ENCODE measurements at places on chromosomes 12 and 14.
A peak's percentile ranks its signal among the peaks of the same experiment; 100 is the strongest.

- DNase-seq = no peak
Measured at GRCh38 chr12:46124132-46124847, 133.9 kb upstream of the SCAF11 start.

GRCh38 chr14:99571303-99571986 lies 32.6 kb downstream of the CCDC85C start:
- peak; percentile 58 for DNase-seq

DNA sequence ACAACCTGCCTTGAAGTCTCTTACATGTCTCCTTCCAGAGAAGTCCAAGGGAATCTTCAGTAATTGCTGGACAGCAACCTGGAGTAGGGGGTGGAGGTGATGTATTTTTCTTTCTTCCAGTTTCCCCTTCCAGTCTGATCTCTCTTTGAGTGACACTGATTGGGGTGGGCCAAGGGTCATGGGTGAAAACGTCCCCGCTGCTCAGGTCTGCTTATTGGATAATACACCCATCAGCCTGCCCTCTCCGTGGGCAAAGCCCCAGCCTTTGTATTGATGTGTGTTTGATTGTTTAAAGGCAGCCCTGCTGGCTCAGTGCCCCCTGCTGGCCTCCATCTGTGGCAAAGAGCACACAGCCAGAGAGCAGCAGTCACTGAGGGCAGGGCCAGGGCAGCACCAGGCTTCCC lies 35.7 kb upstream of the ATP2A2 start:
- DNase-seq = peak; percentile 33

DNA sequence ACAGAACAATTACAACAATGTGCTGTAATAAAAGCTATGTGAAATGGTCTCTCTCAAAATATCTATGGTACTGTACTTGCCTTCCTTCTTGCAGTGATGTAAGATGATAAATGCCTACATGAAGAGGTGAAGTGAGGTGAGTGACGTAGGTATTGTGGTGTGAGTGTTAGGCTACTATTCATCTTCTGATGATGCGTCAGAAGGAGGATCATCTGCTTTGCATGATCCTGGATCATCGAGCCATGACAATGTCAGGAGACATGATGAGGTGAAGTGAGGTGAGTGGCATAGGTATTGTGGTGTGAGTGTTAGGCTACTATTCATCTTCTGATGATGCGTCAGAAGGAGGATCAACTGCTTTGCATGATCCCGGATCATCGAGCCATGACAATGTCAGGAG lies 105.8 kb downstream of the KCNC2 start:
- DNase-seq = no peak

DNA sequence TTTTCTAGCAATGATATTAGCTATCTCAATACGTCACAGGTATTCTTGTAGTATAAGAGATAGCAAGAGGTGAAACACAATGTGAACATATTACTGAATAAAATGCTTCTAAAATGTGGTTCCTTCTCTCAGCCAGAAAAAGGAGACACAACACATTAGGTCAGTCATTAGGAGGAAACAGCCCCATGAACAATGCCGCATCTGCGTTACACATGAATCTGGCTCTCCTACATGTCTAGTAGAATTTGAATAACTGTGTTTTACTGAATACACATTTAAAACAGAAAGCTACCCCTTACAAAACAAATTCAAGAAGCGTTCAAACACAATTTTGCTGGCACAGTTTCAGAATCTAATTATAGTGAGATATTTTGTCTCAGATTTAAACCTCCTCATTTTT lies 51.6 kb downstream of the EFCAB11 start:
- DNase-seq = no peak

DNA sequence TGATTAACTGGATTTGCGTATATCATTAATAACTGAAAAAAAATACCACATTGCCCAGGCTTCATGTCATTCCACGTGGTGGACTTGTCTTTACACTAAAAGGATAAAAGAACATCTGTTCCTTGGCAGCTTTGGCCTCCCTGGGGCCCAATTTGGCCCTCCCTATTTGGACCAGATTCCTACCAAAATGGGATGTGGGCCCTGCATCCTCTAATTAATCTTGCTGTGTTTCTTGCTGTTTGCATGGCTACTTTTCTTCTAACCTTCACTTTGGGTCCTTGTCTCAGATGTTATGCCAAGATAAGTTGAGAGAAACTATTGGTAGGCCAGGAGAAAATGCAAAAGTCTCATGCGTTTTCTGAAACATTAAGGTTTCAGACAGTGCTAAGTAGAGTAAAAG lies 57.5 kb downstream of the PTHLH start:
- DNase-seq = no peak

DNA sequence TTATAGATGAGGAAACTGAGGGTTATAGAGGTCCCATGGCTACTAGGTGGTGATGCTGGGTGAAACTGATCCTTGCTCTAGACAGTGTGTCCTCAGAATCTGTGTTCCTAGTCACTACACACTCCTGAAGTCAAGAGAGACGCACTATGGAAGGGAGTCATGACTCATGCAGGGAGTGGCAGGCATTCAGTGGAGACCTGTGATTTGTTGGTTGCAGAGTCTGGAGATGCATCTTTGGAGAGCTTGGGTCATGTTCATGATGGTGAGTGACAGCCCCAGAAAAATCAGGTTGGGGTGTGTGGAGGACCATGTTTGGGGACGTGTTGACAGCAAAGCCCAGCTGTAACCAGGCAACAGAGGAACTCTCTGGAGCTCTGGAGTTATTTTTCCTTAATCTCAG lies 38.0 kb upstream of the FBXO21 start:
- no peak for DNase-seq

- DNase-seq = no peak
Measured at GRCh38 chr14:78335531-78335930, 165.4 kb downstream of the NRXN3 start.

DNA sequence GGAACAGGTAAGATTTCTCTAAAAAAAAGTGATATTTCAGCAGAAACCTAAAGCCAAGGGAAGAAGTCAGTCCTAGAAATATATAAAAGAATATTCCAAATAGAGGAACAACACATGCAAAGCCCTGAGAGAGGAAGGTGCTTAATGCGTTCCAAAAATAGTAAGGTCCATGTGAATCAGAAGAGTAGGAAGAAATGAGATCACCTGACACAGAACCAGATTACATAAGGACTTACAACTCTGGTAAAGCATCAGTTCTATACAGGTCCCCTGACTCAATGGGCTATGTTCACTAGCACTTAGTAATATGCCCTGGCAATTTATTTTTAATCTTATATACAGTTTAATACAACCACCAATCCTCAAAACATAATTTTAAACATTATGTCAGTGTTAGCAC lies 30.0 kb downstream of the SENP1 start:
- no peak for DNase-seq

DNA sequence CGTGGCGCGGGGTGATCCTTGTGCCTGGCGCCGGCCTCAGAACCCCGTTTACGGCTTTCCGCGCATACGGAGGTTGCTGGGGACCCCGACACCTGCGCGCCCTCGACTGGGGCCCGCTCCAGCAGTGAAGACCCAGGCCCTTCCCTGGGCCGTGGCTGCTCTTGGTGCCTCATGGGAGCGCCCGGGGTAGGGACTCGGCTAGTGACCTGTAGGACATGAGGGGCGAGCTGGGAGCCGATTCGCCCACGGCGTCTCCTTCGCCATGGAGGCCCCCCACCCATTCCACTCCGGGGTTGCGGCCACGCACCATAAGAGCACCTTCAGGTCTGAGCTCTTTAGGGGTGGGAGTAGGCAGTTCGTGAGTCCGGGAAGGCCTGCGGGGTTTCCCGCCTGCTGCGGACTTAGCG lies 14.2 kb upstream of the PAX9 start:
- no peak for DNase-seq

GRCh38 chr12:49432616-49433015 lies 65.4 kb downstream of the SPATS2 start:
- no peak for DNase-seq

GRCh38 chr12:104054681-104055346 lies 4.8 kb upstream of the GLT8D2 start:
- DNase-seq = no peak

DNA sequence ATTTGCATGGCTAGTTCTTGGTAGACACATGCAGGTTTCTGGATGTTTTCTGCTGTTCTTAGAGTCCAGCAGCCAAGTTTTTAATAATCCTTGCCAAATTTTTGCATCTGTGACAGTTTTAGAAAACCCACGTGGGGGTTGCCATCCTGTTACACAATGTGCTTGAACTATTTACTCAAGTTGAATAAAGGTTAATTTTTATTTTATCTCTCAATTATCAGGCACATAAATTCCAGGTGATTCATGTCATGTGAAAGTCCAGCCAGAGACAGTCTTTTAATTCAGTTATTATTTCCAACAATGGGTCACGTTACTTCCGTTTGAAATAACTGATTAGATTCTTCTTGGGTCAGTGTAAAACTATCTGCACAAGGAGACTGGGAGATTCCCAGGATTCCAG lies 15.7 kb downstream of the MYRFL start:
- peak; percentile 22 for DNase-seq

- DNase-seq = no peak
Measured at GRCh38 chr14:50044042-50044651, 72.2 kb downstream of the VCPKMT start.

GRCh38 chr12:125053821-125054220 lies 11.4 kb upstream of the AACS start:
- no peak for DNase-seq

DNA sequence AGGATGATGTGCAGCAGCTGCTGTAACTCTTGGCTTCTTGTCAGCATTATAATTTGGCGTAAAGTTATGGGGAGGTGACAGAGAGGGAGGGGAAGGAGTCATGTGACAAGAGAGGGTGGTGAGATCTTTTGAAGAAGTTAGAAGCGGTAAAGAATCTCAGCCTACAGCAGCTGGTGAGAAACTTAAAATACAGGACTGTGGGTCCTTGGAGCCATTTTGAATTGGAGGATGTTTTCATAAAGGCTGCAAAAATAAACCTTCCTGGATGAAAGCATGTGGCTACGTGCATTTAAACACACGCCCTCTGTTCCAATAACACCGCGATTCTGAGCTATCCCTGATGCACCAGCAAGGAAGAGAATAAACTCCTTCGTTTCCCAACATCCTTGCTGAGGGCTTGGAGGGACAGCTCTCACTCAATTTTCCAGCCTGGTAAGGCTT lies 133.7 kb downstream of the TMEM30B start:
- no peak for DNase-seq

DNA sequence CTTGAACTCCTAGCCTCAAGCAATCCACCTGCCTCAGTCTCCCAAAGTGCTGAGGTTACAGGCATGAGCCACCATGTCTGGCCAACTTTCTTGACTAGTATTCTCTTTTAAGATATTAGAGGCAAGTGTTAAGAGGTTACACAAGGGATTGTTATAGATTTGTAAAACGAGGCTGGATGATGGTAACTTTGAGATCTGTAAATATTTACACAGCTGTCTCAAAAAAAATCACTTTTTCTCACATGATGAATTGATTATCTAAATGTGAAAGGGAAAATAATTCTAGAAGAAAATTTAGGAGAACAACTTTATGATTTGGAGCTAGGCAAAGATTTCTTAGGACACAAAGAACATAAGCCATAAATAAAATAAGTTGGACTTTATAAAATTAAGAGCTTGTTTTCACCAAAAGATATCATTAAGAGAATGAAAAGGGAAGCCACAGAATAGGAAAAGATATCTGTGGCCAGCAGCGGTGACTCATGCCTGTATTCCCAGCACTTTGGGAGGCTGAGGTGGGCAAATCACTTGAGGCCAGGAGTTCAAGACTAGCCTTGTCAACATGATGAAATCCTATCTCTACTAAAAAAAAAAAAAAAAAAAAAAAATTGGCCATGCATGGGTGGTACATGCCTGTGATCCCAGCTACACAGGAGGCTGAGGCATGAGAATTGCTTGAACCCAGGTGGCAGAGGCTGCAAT lies 77.4 kb downstream of the BBS10 start:
- no peak for DNase-seq

- DNase-seq = no peak
Measured at GRCh38 chr12:122227341-122227740, 1.5 kb upstream of the DIABLO start.

- DNase-seq = no peak
Measured at GRCh38 chr12:51846271-51846691, 2.2 kb downstream of the FIGNL2 start.

GRCh38 chr12:44372259-44372658 lies 503.9 kb downstream of the NELL2 start:
- DNase-seq = no peak

GRCh38 chr12:93766796-93767523 lies 89.8 kb downstream of the CRADD start:
- peak; percentile 49 for DNase-seq

GRCh38 chr12:34625116-34625515 lies 602.8 kb downstream of the ALG10 start:
- no peak for DNase-seq

DNA sequence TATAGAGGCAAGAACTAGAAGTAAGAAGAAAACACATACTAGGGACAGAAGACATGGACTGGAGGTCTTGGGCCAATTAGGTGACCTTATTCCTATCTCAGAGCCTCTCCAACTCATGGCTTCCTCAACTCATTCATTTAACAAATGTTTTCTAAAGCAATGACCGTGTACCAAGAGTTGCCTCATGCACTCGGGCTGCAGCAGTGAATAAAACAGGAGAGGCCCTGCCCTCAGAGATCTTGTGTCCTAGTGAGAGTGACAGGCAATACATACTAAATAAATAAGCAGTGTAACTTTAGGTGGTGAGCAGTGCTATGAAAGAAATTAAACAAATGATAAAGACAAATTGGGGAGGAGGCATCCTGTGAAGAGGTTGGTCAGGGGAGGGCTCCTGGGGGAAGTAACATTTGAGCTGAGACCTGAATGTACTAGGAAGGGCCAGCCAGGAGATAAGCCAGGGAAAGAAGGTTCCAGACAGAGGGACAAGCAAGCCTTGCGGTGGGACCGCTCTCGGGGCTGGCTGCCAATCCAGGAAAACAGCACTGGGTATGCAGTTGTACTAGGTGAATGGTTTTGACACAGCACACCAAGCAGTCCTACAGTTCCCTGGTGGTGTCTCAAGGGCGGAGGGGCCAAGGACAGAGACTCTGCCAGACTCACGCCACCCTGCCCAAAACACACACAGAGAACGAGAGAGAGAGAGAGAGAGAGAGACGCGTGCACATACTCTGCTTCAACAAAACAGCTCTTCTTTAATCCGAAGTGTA lies 1.3 kb downstream of the NINJ2 start:
- DNase-seq = no peak

- no peak for DNase-seq
Measured at GRCh38 chr14:93926873-93927799, at the start of gene FAM181A. TSS of gene FAM181A (plus strand) at chr14:93927344. CDS start at chr14:93928286, 942 bp downstream.

- DNase-seq = no peak
Measured at GRCh38 chr12:128266541-128267130, 334 bp upstream of the TMEM132C start.

GRCh38 chr14:106327234-106327633 lies 800.9 kb downstream of the TMEM121 start:
- no peak for DNase-seq

- no peak for DNase-seq
Measured at GRCh38 chr14:56208520-56208919, 90.3 kb downstream of the PELI2 start.

DNA sequence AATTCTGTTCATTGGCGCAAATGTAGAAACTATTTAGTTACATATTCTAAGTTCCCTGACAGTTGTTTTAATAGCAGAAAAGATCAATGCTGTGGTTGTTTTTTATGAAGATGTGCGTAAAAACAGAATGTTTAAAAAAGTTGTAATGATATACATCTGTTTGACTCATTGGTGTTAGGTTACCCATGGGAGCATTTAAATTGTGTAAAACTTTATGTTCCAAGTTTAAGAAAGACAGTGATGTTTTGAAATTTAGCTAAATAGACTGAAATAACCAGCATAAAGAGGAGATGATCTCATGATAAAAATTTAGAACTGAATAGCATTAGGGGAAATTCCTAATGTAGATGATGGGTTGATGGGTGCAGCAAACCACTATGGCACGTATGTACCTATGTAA lies 3.6 kb downstream of the PELI2 start:
- DNase-seq = no peak

- no peak for DNase-seq
Measured at GRCh38 chr12:95740751-95741150, 49.8 kb downstream of the NTN4 start.

Measured in mucosa of gallbladder (tissue), 1 donor.